ENCODE measurements at places on chromosomes 12 and 14. TPM values are rescaled to one million over a fixed set of nuclear protein-coding genes. Genes with fewer than 3 reads are reported as not detected.

Gene INHBC
- total RNA-seq: under 0.01 TPM

Gene TAS2R30
- total RNA-seq: 6.6 TPM

Gene TPH2
- total RNA-seq: not detected

Gene NRXN3
- under 0.01 TPM for total RNA-seq

Gene FAM222A
- total RNA-seq: under 0.01 TPM

Gene IAPP
- total RNA-seq: not detected

Gene EML5
- not detected for total RNA-seq

Gene GEMIN2
- 21.3 TPM for total RNA-seq

Gene RASSF8
- total RNA-seq: 69.4 TPM

Gene ANKS1B
- 14.3 TPM for total RNA-seq

Gene ZDHHC22
- total RNA-seq: not detected

Data from subcutaneous preadipocyte (primary cell).